SJSA1 (cell line): ENCODE measurements at places on chromosomes 12 and 14.

DNA sequence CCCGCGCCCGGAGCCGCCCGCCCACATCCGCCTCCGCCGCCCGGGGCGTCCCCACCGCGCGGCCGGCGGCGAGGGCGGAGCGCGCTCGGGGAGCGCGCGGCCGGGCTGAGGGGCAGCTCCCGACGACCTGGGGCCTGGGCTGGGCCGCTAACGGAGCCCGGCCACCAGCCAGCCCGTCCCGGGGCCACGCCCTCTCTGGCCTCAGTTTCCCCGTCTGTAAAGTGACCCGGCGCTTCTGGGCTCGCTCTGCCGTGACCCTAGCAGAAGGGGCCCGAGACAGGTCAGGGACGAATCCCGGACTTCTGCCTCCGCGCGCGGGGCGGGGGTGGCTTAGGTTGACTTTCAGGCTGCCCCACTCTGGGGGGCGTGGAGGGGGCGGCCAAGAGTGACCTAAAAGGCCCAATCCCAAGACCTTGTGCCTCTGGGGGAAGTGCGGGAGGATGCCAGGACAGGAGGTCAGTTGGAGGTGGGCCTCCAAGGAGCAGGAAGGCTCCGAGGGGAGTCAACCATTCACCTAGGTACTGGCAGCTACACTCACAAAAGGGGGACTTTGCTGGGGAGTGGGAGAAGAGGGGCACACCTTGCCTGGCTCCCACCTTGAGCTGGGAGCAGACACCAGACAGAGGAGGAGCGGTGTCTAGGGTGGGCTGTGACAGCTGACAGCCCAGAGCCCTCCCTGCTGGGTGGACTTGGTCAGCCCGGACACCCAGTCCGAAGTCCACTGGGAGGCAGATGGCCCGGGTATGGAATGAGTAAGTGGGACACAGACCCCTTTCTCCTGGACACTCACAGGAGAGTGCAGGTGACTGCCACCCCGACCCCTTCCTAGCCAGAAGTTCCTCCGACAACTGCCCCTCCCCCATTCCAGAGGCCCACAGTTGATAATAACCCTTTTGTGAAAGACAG lies 486 bp upstream of the AKT1 start:
- DNase-seq: no peak

GRCh38 chr12:106144847-106145246 lies 6.1 kb upstream of the NUAK1 start:
- no peak for DNase-seq

GRCh38 chr14:90753456-90754005 lies 62.7 kb downstream of the TTC7B start:
- no peak for DNase-seq

GRCh38 chr14:45633220-45633984 lies 380.4 kb upstream of the MIS18BP1 start:
- DNase-seq: no peak

GRCh38 chr14:49505041-49505766 lies 81.0 kb downstream of the RPS29 start:
- DNase-seq: no peak

DNA sequence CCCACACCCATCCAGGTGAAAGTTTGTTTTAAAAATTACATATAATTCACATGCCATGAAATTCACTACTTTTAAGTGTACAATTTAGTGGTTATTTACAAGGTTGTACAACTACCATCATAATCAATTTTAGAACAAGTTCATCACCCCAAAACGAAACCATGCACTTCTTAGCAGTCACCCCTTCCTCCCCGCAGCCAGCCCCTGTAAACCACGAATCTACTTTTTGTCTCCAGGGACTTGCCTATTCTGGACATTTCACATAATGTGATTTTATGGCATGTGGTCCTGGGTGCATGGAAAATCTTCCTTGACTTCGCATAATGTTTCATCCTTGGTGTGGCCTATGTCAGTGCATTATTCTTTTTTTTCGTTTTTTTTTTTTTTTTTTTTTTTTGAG lies 19.2 kb upstream of the TRAF3 start:
- no peak for DNase-seq

DNA sequence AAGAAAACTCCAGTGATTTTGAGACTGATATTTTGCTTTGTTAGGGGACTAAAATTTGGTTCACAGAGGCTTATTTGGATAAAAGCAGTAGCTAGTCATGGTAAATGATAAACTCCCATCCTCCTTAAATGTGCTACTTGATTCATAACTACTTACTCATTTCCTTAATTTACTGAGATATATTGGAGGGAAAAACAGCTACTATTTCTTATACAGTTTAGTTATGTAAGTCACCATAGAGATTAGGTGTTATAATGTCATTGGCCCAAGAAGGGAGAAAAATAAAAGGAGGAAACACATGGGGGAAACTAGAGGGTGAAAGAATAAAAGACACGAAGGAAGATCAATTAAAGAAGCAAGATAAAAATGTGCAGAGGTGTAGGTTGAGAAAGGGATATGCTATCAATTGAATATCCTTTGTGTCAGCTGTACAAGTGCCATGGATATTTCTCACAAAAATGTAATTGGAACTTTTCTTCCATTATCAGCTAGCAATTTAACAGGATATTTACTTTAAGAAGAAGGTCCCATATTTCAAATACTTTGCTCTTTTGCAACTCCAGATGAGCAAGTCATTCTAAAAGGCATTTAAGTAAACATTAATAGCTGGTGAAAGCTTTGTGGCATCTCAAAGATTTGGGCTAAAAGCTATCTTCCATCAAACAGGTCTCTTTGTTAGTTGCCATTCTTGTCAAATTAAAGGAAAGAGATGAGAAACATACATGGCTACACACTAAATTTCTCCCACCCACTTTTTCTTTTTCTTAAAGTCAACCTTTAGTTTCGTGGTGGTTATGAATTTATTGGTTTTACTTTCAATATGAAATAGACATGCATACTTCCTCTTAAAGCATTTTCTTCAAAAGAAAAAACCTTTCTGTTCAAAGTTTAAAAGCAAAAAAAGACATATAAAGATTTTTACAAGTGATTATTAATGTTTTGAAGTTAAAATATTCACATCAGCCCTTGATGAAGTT lies 439.5 kb downstream of the CCER1 start:
- no peak for DNase-seq

DNA sequence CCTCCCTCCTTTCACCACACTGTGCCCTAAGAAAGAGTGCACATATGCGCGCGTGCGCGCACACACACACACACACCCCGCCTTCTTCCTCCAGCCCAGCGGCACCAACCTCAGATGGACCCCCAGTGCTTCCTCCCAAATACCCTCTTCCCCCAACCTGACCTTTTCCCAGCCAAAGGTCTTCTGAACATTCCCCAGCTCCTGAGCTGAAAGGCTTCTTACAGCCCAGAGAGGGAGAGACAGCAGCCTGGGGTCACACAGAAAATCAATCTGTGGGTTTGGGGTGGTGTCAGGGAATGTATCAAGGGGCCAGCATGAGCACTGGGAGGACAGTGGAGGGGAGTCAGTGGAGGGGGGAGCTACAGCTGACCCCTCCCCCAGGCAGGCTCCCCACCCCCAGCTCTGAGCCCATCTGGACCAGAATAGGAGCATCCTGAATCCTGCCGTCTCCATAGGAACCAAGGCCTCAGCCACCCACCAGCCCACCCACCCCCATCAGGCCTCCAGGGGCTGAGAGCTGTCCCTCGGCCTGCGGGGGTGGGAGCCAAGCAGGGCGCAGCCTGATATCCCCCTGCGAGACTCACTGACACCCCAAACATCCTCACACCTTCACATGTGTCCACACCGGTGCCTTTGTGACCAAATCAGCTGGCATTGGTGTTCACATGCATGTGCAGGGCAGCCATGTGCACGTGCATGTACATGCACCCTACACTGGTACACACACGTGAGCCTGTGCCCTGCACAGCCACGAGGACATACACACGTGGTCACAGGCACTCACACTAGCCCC lies 5.7 kb downstream of the RASAL1 start:
- DNase-seq: no peak

DNA sequence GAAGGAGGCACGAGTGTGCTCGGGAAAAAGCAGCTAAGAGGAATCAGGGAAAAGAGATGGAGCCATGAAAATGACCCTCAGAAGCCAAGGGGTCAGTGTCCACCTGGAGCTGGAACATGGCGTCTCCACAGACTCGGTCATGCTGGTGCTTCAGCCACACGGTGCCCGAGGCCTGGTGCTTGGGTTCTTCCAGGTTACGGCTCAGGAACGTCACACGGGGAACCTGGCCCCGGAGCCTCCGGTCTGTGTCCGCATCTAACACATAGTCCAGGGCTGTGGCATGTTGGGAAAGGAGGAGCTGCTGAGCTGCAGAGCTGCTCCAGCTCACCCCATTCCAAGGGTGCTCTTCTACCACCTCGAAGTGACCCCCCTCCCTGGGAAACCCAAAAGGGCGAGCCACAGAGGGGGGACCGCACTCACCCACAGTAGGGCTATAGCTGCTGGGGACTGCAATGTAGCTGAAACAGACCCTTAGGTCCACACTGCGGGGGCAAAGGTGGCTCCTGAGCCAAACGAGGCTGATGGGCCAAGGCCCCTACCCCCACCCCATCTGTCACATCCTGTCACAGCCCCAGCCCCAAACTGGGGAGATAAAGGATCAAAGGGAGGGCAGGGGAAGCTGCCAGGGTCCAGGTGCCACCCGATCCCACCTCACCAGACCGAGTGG lies 10.8 kb downstream of the ITGA7 start:
- no peak for DNase-seq

DNA sequence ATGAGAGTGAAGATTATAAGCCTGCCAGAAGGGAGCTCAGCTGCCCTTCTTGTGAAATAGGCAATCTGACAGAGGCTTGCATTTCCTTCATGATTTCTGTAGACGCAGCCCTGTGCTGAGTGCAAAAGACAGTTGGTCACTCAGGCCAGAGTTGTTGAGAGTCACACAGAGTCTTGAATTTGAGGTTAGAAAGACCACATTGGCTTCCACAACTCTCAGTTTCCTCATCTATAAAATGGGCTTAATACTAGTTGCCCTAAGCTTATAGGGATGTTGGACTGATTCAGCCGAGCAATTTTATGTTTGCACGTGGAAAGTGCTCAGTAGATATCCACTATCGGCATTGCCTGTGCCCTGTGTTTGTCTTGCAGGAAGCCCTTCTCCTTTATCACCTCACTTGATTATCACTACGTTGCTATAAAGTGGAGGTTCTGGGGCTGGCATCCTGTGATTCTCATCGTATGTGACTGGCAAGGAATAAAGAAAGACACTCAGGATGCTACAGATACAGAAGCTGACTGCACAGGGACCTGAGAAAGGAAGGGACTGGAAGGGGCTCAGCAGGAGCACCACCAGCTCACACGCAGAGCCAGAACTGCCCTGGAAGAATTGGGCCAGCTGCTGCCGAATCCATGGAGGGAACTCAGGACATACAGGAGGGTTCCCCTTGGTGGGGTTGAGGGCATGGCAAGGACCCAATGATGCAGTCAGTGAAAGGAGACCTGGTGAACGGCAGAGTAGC lies 19.8 kb upstream of the SERPINA4 start:
- no peak for DNase-seq

DNA sequence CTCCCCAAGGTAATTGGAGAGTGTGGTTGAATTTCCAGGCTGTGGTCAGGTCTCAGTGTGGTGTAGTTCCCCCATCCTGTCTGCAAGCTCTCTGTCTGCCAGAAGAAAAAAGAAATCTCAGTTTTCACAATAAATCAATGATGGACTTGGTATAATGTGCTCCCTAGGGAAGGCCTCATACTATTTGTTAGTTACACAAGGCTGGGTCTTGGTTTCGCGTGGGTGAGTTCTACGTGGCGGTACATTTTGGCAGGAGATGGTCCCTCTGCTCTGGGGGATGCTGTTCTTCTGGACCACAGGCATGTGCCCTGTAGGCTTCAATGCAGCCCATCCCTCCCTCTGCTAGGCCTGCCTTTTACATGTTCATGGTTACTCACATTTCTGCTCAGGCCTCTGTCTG lies 206.4 kb upstream of the PELI2 start:
- DNase-seq: no peak

GRCh38 chr14:27391331-27391730 lies 793.5 kb upstream of the NOVA1 start:
- no peak for DNase-seq

DNA sequence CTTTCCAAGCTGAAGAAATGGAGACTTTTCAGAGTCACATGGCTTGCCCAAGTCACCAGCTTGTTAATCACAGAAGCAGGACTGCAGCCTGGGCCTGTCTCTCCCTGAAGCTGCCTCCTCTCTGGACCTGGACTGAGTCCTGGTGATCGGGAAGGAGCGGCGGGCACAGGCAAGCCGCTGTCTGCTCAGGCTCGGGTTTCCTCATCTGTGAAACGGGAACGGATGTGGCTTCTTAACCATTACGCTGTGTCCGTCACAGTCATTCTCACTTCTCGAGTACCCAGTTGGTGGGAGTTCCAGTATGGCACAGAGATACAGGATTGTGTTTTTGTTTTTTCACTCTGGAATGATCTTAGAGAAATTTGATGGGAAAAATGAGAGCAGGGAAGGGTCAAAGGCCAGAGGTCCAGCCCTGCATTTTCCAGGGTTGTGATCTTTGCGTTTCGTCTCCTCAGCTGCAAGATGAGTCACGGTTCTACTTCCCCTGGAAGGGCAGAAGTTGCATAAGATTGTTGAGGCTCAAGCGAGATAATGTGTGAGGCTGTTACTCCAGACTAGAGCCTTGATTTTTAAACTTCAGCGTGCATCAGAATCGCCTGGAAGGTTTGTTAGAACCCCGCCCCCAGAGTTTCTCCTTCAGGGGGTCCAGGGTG lies 7.6 kb upstream of the LRTM2 start:
- DNase-seq: no peak

DNA sequence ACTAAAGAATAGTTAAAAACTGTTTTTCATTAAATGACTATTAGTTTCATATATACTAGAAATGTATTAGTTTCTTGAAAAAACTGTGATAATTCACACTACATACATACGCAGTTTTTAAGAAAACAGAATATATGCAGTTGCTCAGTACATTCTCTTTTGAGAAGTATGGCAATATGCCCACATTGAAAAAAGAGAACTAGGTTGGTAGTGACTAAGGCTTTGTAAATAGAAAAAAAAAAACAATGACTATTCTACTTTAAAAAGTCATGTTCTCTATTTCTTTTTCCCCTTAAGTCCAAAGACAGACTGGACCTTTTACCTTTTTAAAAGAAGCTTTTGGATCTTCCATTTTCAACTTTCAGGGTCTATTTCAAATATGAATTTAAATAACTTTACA lies 25.0 kb downstream of the SNX6 start:
- DNase-seq: no peak

- no peak for DNase-seq
Observed at GRCh38 chr12:11144297-11144696, 9.9 kb upstream of the TAS2R30 start.

DNA sequence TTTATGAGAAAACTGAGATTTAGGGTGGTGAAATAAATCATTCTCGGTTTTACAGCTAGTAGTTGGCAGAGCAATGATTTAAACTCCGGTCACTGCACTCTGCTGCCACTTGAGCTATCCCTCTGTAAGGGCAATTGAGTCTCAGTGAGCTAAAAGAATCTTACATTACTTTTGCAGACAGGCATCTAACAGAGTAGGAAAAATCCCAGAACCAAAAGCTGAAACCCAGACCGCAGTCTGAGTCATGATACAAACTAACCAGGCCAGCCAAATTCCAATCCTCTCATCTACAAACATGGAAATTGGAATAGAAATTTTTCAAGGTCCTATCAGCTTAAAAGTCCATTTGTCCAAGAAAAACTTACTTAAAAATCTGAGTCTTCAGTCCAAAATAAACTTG lies 73.7 kb downstream of the ANKS1B start:
- peak; percentile 71 for DNase-seq
